ENCODE measurements at places on chromosomes 16 and 17. TPM values are rescaled to one million over a fixed set of nuclear protein-coding genes. Genes with fewer than 3 reads are reported as not detected.

DNA sequence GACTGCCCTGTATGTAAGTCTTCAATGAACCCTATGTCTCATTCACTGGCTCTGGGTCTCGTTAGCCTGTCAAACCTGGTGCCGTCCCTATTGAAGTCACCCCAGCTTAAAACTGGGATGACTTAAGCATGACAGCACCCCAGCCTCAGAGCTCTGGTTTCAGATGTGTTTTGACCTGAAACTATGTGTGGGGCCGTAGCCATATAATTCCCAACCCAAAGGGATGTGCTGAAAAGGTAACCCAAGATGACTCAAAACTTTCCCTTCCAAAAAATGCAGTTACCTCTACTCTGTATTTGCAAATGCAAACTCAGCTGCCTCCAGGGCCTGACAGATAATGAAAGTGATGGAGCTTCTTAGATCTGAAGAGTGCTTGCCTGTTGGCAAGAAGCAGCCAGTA is 478.3 kb upstream of the ERCC4 start:
- no peak for DNase-seq
- H3K27ac ChIP-seq, result no peak overlapping the region
- H3K36me3 ChIP-seq, result no peaks in the 10 kb centered on the region
- H3K4me3 ChIP-seq, result no peak overlapping the region

DNA sequence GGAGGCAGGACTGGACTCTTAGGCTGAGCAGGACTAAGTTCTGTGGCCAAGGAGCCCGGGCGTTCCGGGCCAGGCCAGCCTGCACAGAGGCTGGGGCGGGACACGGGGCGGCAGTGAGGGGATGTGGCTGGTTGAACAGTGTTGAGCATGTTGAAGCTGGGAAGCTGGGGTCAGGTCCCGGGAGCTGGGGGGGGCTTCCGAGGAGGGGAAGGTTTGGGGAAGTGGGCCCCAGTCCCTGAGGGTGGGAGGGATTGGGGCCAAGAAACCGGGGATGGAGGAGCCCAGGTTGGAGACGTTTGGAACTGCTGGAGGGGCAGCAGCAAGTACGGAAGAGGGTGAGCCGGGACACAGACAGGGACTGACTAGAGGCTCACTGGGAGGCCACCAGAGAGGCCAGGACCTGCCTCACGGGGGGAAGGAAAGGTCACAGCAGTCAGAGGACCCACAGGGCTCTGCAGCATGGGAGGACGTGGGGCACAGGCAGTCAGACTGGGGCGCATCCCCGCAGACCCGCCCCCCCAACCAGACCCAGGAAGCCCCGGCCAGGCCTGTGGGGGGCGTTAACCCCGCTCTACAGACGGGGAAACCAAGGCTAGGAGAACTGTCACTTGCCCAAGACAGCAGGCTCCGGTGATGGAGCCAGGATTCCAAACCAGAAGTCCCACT is 9.5 kb downstream of the TAX1BP3 start:
- no peak for DNase-seq
- H3K4me1 ChIP-seq, result peaks cover 3% of the 10 kb centered on the region
- H3K4me3 ChIP-seq, result no peak overlapping the region
- H3K36me3 ChIP-seq, result no peaks in the 10 kb centered on the region
- peak overlapping the region; percentile 12 for H3K27ac ChIP-seq
- no peaks in the 10 kb centered on the region for H3K27me3 ChIP-seq

The CMTM4 gene
- 18.4 TPM for polyA plus RNA-seq

GRCh38 chr16:55480228-55480655 is 1.2 kb downstream of the MMP2 start:
- no peaks in the 10 kb centered on the region for H3K4me1 ChIP-seq
- no peaks in the 10 kb centered on the region for H3K36me3 ChIP-seq
- no peak overlapping the region for H3K27ac ChIP-seq
- no peaks in the 10 kb centered on the region for H3K27me3 ChIP-seq
- no peak overlapping the region for H3K4me3 ChIP-seq
- peak; percentile 51 for DNase-seq

DNA sequence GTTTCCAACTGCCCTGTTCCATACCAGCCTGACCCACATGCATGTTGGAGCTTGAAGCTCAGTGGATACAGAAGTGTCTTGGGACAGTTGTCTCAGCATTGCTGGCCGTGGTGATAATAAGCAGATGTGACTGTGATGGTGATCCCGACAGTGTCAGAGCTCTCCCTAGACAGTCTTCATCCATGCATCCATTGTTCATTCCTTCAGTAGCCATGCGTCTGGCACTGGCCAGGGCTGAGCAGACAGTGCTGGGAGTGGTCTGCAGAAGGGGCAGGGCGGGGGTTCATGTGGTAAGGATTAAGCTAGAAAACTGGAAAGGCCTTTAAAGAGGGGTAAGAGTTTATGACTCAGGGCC is 68.1 kb downstream of the GNAO1 start:
- no peak for DNase-seq
- H3K36me3 ChIP-seq, result no peaks in the 10 kb centered on the region
- no peaks in the 10 kb centered on the region for H3K4me1 ChIP-seq
- H3K27ac ChIP-seq, result no peak overlapping the region
- no peak overlapping the region for H3K4me3 ChIP-seq

DNA sequence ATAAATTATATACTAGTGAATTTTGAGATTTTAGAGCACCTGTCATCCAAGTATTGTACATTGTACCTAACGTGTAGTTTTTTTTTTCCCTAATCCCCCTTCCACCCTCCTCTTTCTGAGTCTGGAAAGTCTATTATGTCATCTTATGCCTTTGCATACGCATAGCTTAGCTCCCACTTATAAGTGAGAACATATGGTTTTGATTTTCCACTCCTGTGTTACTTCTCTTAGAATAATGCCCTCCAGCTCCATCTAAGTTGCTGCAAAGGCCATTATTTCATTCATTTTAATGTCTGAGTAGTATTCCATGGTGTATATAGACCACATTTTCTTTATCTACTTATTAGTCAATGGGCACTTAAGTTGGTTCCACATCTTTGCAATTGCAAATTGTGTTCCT is 177.0 kb upstream of the C16orf82 start:
- DNase-seq, result no peak
- no peak overlapping the region for H3K4me3 ChIP-seq
- no peaks in the 10 kb centered on the region for H3K36me3 ChIP-seq
- no peaks in the 10 kb centered on the region for H3K27me3 ChIP-seq

GRCh38 chr17:37299257-37299980 is 76.4 kb upstream of the C17orf78 start:
- no peak overlapping the region for H3K27ac ChIP-seq
- H3K4me3 ChIP-seq, result no peak overlapping the region
- no peak for DNase-seq

GRCh38 chr16:65961476-65962143 is 404.9 kb upstream of the CDH5 start:
- no peaks in the 10 kb centered on the region for H3K27me3 ChIP-seq
- H3K36me3 ChIP-seq, result no peaks in the 10 kb centered on the region
- no peaks in the 10 kb centered on the region for H3K4me1 ChIP-seq

DNA sequence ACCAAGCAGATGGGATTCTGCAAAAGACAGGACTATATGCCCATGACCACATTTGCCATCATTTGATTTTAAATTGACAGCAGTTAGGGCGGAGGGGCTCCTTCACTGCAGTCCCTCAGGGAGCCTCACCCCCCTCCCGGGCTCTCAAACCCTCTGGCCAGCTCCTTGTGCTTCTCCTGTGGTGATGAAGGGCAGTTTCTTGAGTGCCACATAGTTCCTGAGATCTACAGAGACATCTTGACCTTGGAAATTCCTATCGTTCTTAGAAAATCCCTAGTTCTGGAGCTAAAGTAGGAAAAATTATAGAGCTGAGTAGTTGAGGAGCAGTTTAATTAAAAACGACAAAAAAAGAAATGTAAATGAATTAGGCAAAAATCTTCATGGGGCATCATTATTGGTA is 231.5 kb downstream of the CCDC182 start:
- no peak for DNase-seq
- H3K27ac ChIP-seq, result no peak overlapping the region
- no peak overlapping the region for H3K4me3 ChIP-seq
- H3K27me3 ChIP-seq, result no peaks in the 10 kb centered on the region
- H3K36me3 ChIP-seq, result no peaks in the 10 kb centered on the region
- H3K4me1 ChIP-seq, result no peaks in the 10 kb centered on the region

The ADAP2 gene
- polyA plus RNA-seq, result 3.9 TPM

GRCh38 chr17:9937901-9938300 is 32.8 kb upstream of the RCVRN start:
- no peak overlapping the region for H3K27ac ChIP-seq
- no peak overlapping the region for H3K4me3 ChIP-seq
- DNase-seq, result no peak

- H3K4me3 ChIP-seq, result no peak overlapping the region
- H3K27me3 ChIP-seq, result no peaks in the 10 kb centered on the region
- no peak for DNase-seq
- no peaks in the 10 kb centered on the region for H3K36me3 ChIP-seq
- H3K27ac ChIP-seq, result no peak overlapping the region
- no peaks in the 10 kb centered on the region for H3K4me1 ChIP-seq
These were observed 64.2 kb upstream of the ZNF469 start for GRCh38 chr16:88318521-88318920.

The CHD9NB gene
- polyA plus RNA-seq, result 3.3 TPM

DNA sequence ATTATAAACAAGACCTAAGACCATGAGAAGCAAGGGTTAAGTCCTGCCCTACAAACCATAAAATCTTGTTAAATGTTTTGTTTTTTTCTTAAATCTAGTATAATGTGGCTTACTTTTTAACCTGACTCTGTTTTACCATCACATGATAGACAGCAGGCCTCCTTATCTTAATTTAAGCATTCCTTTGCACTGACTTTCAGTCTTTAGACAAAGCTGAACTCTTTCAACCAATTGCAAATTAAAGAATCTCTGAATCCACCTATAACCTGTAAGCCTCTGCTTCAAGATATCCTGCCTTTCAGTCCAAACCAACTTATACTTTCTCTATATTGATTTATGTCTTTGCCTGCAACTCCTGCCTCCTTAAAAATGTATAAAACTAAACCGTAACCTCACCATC is 478.5 kb downstream of the GRIN2A start:
- H3K27me3 ChIP-seq, result no peaks in the 10 kb centered on the region
- no peak overlapping the region for H3K4me3 ChIP-seq
- DNase-seq, result no peak

The NOG gene
- polyA plus RNA-seq, result 0.11 TPM

DNA sequence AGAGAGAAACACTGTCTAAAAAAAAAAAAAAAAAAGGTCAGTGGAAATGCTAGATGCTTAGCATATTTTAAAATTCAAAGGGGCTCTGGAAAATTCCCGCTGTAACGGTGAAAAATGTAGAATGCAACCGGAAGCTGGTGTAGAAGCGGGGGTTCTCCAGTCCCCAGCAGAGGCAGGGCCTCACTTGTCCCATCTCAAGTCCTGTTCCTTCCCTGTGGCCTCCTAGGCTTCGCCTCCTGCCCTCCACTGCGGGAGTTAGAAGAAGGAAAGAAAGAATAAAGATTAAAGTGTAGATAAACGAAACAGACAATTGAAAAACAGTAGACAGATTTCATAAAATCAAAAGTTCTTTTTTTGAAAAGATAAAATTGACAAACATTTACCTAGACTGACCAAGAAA is 14.8 kb upstream of the ZNF287 start:
- H3K36me3 ChIP-seq, result no peaks in the 10 kb centered on the region
- DNase-seq, result no peak
- no peak overlapping the region for H3K4me3 ChIP-seq
- H3K27ac ChIP-seq, result no peak overlapping the region
- no peaks in the 10 kb centered on the region for H3K27me3 ChIP-seq

The GGT6 gene
- 36.1 TPM for polyA plus RNA-seq

The CDK10 gene
- 224 TPM for polyA plus RNA-seq

DNA sequence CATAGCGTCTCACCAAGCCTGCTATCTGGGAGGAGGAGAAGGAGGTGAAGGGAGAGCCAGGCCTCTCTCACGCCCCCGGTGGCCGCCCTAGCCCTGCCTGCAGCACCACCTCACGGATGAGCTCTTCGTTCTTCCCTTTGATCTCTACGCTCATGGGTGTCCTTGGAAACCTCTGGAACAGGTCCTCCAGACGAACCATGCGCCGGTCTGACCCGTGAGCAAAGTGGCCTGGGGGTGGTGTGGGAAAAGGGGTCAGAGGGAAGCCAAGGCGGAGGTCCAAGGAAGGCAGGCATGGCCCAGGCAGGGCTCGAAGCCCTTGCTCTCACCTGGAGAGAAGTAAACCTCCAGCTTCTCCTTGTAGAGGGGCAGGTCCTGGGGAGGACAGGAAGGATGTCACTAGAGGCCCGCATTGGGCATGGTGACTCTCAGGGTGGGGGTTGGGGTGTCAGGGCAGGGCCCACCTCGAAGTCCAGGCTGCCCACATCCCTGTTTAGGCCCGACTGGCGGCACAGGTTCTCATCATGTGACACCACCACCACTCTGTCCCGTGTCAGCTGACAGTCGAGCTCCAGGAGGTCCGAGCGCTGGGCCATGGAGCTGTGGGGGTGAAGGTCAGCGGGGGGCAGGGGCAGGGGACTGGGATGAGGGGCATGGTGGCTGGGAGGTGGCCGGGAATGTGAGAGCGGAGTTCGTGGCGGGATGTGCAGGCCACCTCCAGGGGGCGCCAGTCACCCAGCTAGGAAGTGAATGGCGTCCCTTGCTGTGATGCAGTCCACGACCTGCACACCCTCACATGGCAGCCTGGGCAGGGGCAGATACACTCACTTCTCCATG is 923 bp downstream of the GDPD3 start:
- H3K4me3 ChIP-seq, result no peak overlapping the region
- DNase-seq, result no peak
- H3K27ac ChIP-seq, result no peak overlapping the region
- no peaks in the 10 kb centered on the region for H3K27me3 ChIP-seq
- H3K4me1 ChIP-seq, result no peaks in the 10 kb centered on the region

DNA sequence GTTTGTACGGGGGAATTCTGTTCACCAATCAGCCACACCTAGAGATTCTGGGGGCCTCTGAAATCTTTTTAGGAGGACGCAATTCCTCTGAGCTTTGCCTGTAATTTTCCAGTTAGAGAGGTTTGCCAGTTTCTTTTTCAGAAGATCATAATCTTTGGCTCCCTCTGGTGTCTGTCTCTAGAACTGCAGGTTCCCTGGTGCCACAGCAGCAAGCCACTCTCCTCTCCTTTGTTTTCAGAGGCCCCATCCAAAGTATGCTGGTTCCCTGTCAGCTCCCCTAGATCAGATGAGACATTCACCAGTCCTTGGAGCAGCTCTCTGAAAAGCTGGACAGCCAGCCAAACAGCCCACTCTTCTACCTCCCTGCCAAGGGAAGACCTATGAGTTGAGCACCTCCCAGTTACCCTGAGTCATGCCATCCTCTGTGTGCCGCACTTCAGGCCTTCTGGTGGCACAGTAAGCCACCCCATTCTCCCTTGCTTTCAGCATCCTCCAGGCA is 36.1 kb downstream of the RNF112 start:
- no peak overlapping the region for H3K27ac ChIP-seq
- H3K36me3 ChIP-seq, result no peaks in the 10 kb centered on the region
- H3K4me1 ChIP-seq, result peaks cover 9% of the 10 kb centered on the region
- no peak overlapping the region for H3K4me3 ChIP-seq

DNA sequence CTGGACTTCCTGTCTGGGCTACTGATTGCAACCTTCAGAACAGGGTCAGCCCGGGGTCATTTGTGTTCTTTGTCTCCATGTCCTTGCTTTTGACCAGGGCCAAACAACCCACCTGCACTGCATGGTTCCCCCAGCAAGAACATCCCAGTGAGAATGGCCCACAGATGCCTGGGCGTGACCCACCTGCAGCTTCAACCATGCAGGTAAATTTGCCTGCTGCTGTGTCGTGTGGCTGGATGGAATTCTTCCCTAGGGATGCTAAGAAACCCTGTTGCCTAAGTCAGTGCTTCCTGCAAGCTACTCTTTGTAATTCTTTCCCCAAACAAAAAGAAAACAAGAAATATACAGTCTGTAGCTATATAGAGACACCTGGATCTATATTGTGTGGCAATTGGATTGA is 12.5 kb downstream of the CDH13 start:
- no peaks in the 10 kb centered on the region for H3K27me3 ChIP-seq
- no peak for DNase-seq

- H3K4me3 ChIP-seq, result no peak overlapping the region
- H3K27ac ChIP-seq, result no peak overlapping the region
- no peaks in the 10 kb centered on the region for H3K36me3 ChIP-seq
- H3K4me1 ChIP-seq, result no peaks in the 10 kb centered on the region
- H3K27me3 ChIP-seq, result no peaks in the 10 kb centered on the region
- no peak for DNase-seq
These were observed 102.5 kb upstream of the MAF start for GRCh38 chr16:79703066-79703465.
